ENCODE measurements at places on chromosomes 12 and 14. TPM values are rescaled to one million over a fixed set of nuclear protein-coding genes. Genes with fewer than 3 reads are reported as not detected.

GRCh38 chr12:19209661-19210060 is 80.1 kb downstream of the PLEKHA5 start:
- no peaks in the 10 kb centered on the region for H3K36me3 ChIP-seq
- no peaks in the 10 kb centered on the region for H3K4me1 ChIP-seq
- no peak for DNase-seq
- no peaks in the 10 kb centered on the region for H3K27me3 ChIP-seq
- H3K4me3 ChIP-seq = no peak overlapping the region
- H3K27ac ChIP-seq = no peak overlapping the region

DNA sequence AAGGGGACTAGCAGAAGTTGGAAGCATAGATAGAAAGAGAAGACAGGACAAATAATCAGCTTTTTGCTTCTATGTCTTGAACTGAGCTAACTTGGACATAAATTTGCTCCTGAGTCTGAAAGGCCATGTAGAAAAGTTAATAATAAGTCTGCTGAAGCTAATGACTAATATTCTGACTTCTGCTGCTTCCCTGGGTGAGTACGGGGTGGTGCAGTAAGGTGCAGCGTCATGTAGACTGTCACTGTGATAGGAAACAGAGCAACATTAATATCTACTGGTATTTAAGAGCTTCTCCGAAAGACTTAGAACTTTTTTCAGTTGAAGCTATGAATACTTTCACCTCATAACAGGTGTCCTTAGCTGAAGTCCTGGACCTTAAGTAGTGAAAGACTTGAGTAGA is 34.1 kb upstream of the CPM start:
- no peaks in the 10 kb centered on the region for H3K36me3 ChIP-seq
- 0 out of 2 replicates have a peak, but pooled peaks cover 2% of the 10 kb centered on the region for H3K4me1 ChIP-seq

GRCh38 chr12:18998343-18999261 is 130.9 kb upstream of the PLEKHA5 start:
- no peaks in the 10 kb centered on the region for H3K27me3 ChIP-seq
- H3K4me1 ChIP-seq = no peaks in the 10 kb centered on the region
- no peaks in the 10 kb centered on the region for H3K36me3 ChIP-seq
- no peak overlapping the region for H3K4me3 ChIP-seq
- DNase-seq = no peak

- no peak overlapping the region for H3K27ac ChIP-seq
- H3K27me3 ChIP-seq = peaks cover 8% of the 10 kb centered on the region
- no peak overlapping the region for H3K4me3 ChIP-seq
- no peak for DNase-seq
- H3K36me3 ChIP-seq = no peaks in the 10 kb centered on the region
Measured at GRCh38 chr12:116534311-116535121, 24.7 kb upstream of the MAP1LC3B2 start.

DNA sequence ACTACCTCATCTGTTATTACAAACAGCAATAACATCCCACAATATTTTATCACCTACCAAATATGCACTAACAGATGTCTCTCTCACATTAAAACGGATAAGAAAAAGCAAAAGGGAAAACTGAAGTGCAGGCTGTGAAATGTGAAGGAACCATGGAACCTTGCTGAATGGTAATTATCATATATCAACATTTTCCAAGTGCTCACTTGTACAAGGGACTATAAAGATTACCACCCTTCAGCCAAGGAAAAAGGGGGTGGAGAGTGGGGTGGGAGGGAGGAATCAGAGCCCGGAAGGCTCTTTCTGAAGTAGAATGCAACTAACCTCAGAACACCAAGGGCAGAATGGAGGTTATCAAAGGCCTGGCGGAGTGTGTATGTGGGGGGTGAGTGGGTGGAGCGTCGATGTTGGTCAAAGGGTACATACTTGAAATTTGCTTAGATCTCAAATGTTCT is 1.2 kb downstream of the SNX6 start:
- H3K27me3 ChIP-seq = peaks cover 3% of the 10 kb centered on the region
- H3K4me3 ChIP-seq = peak overlapping the region; percentile 100
- peaks cover 15% of the 10 kb centered on the region for H3K36me3 ChIP-seq
- H3K27ac ChIP-seq = peak overlapping the region; percentile 81
- DNase-seq = peak; percentile 48

- H3K27me3 ChIP-seq = no peaks in the 10 kb centered on the region
- no peaks in the 10 kb centered on the region for H3K4me1 ChIP-seq
- no peak overlapping the region for H3K4me3 ChIP-seq
- no peaks in the 10 kb centered on the region for H3K36me3 ChIP-seq
- peak; percentile 45 for DNase-seq
- no peak overlapping the region for H3K27ac ChIP-seq
Measured at GRCh38 chr12:19572920-19573558, 133.7 kb downstream of the AEBP2 start.

GRCh38 chr14:50528000-50528399 is 4.4 kb downstream of the MAP4K5 start:
- no peak overlapping the region for H3K27ac ChIP-seq
- peaks cover 47% of the 10 kb centered on the region for H3K4me1 ChIP-seq
- DNase-seq = no peak
- no peak overlapping the region for H3K4me3 ChIP-seq
- no peaks in the 10 kb centered on the region for H3K36me3 ChIP-seq

DNA sequence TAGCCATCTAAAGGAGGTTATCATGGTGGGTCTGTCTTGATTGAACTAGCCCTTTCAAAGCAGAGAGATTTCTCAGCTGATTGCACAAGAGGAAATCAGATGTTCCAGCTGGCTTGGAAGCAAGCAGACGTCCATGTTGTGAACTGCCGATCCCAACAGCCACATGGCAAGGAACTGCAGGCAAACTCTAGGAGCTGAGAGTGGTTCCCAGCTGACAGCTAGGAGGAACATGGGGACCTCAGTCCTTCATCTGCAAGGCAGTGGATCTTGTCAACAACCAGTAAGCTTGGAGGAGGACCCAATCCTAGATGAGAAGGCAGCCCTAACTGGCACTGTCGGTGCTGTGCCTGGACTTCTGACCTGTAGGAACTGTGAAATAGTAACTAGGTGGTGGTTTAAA is 7.7 kb downstream of the ACVR1B start:
- no peaks in the 10 kb centered on the region for H3K27me3 ChIP-seq
- H3K4me1 ChIP-seq = peaks cover 83% of the 10 kb centered on the region
- 0 out of 2 replicates have a peak overlapping the region, but pooled peaks have one; percentile 5 for H3K4me3 ChIP-seq
- no peaks in the 10 kb centered on the region for H3K36me3 ChIP-seq
- H3K27ac ChIP-seq = peak overlapping the region; percentile 71
- DNase-seq = no peak

DNA sequence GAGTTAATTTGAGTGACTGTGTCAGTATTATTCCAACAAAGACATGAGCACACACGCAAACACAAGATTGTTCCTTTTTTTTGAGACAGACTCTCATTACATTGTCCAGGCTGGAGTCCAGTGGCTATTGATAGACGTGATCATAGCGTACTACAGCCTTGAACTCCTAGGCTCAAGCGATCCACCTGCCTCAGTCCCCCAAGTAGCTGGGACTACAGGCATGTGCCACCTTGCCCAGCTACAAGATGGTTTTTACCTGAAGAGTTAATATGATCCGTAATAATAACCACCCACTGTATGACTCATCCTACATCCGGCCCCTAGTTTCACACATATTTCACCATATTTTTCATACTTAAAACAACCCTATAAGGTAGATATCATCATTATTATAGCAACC is 26.8 kb downstream of the BCAT1 start:
- no peaks in the 10 kb centered on the region for H3K27me3 ChIP-seq
- H3K36me3 ChIP-seq = peaks cover 3% of the 10 kb centered on the region
- DNase-seq = no peak
- no peak overlapping the region for H3K4me3 ChIP-seq

DNA sequence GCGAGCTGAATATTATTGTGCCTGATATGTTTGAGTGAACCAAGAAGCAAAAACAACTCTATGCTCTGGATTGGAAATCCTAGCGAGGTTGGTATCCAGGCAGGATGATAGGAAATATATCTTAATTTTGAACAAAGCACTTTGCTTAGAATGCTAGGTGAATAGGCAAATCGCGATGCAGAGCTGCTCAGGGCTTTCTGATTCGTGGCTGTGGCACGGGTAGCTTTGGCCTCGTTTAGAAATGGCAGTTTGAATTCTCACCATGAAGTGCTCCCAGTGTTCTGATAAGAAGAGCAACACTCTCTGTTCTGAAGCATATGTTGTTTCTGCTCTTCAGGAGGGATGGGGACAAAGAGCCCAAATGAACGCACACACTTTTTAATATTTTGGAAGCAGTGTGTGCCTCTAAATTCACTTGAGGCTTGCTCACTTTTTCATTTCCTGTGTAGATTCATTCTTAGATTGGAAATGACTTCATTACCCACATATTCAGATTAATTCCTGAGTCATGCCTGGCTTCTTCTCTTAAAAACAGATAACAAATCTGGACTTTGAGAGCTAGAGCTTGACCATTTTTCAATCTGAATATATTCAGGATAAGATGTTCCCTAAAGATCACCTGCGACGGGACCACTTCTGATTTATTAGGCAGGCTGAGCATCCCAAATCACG is 200.9 kb downstream of the RPAP3 start:
- H3K4me3 ChIP-seq = no peak overlapping the region
- H3K27ac ChIP-seq = no peak overlapping the region
- H3K27me3 ChIP-seq = no peaks in the 10 kb centered on the region
- DNase-seq = no peak
- no peaks in the 10 kb centered on the region for H3K36me3 ChIP-seq

DNA sequence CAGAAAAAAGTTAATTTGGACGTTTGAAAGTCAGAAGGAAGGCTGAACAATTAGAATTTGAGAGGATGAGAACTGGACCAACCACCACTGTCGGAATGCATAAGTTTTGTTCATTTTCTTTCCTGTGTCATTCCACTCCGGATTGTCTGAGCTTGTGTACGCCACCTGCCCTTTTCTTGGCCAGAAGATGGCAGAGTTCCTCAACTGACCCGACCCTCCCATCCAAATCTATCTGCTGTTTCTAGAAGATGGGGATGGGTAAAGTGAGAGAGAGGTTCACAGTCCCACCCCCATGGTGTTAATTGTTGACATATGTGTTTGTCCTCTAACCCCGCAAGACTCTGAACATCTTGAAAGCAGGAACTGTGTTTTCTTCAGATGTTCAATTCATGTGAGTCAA is 388.0 kb downstream of the VRK1 start:
- DNase-seq = no peak
- no peaks in the 10 kb centered on the region for H3K4me1 ChIP-seq
- H3K27ac ChIP-seq = no peak overlapping the region
- no peak overlapping the region for H3K4me3 ChIP-seq
- no peaks in the 10 kb centered on the region for H3K36me3 ChIP-seq

GRCh38 chr14:60211153-60211552 is 37.9 kb upstream of the PPM1A start:
- no peaks in the 10 kb centered on the region for H3K4me1 ChIP-seq
- H3K36me3 ChIP-seq = no peaks in the 10 kb centered on the region
- no peak for DNase-seq
- no peak overlapping the region for H3K27ac ChIP-seq

GRCh38 chr14:92173668-92174067 is 51.9 kb downstream of the CPSF2 start:
- no peaks in the 10 kb centered on the region for H3K27me3 ChIP-seq
- no peaks in the 10 kb centered on the region for H3K4me1 ChIP-seq
- H3K27ac ChIP-seq = no peak overlapping the region
- no peaks in the 10 kb centered on the region for H3K36me3 ChIP-seq
- no peak overlapping the region for H3K4me3 ChIP-seq
- no peak for DNase-seq

DNA sequence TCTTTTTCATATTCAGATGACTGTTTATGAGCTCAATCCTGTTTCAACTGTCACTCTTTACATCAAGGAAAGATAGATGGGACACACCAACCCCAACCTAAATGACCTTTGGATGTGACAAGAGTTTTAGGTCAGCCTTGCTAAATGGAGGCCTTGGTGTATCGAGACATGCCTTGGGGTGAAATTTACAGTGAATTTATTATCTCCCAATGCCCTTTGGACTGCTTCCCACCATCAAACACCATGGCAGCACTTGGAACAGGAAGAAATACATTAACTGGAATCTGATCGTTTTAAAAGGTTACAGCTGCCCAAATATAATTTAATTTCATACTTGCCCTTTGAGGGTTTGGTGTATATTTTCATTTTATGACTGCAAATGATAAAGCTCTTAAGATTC is 327.6 kb downstream of the SOX5 start:
- no peaks in the 10 kb centered on the region for H3K4me1 ChIP-seq
- DNase-seq = no peak
- H3K27ac ChIP-seq = no peak overlapping the region
- H3K4me3 ChIP-seq = no peak overlapping the region

DNA sequence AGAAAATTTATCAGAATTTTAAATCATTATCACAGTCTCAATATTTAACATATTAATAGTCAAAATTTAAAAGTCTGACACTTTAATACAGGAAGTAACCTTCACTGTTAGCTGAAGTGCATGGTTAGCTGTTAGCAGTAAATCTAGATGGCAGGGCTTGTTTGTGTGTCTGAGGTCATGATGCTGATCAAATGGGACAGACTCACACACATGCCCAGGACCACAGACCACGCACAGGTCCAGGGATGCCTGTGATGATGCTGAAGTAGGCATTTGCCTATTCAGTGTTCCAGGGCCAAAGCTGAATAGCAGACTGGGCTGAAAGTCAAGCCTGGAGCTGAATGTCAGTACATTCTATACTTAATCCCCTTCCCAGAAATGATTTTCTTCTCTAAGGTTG is 20.5 kb downstream of the FNTB start:
- no peaks in the 10 kb centered on the region for H3K27me3 ChIP-seq
- H3K36me3 ChIP-seq = peaks cover 14% of the 10 kb centered on the region
- no peak overlapping the region for H3K27ac ChIP-seq
- H3K4me1 ChIP-seq = no peaks in the 10 kb centered on the region
- DNase-seq = no peak

DNA sequence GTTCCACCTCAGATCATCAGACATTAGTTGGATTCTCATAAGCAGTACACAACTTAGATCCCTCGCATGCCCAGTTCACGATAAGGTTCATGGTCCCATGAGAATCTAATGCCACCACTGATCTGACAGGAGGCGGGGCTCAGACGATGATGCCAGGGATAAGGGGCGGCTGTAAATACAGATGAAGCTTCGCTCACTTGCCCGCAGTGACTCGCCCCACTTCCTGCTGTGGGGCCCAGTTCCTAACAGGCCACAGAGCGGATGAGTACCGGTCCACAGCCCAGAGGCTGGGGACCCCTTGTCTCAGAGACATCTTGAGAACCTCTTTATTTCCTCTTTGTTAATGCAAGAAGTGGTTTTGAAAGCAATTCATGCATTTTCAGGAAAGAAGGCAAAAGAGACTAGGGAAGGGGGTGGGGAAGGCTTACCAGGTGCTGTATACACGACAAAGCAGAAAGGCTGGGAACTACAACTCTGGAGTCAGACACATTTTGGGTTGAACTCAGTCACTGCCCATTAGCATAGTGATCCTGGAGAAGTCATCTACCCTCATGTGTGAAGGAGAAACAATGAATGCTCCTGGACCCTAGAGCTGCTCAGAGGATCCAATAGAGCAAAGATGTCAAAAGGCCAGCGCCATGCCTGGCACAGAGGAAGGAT is 68.7 kb downstream of the EID3 start:
- no peaks in the 10 kb centered on the region for H3K4me1 ChIP-seq
- H3K27ac ChIP-seq = no peak overlapping the region
- H3K36me3 ChIP-seq = no peaks in the 10 kb centered on the region
- DNase-seq = no peak
- no peak overlapping the region for H3K4me3 ChIP-seq
- no peaks in the 10 kb centered on the region for H3K27me3 ChIP-seq

The ARHGDIB gene
- total RNA-seq = 0.11 TPM

The KRT6A gene
- total RNA-seq = not detected

The CBLN3 gene
- 0.66 TPM for total RNA-seq
